Progenitor cell of endocrine pancreas (in vitro differentiated cells): ENCODE measurements at places on chromosomes 3 and 15.

- no peak for DNase-seq
Measured at GRCh38 chr15:90191794-90192509, 9.2 kb upstream of the SEMA4B start.

GRCh38 chr3:42159706-42160472 lies 68.7 kb downstream of the TRAK1 start:
- peak; percentile 50 for DNase-seq

GRCh38 chr3:195450731-195451229 lies 8.0 kb upstream of the ACAP2 start:
- no peak for DNase-seq

DNA sequence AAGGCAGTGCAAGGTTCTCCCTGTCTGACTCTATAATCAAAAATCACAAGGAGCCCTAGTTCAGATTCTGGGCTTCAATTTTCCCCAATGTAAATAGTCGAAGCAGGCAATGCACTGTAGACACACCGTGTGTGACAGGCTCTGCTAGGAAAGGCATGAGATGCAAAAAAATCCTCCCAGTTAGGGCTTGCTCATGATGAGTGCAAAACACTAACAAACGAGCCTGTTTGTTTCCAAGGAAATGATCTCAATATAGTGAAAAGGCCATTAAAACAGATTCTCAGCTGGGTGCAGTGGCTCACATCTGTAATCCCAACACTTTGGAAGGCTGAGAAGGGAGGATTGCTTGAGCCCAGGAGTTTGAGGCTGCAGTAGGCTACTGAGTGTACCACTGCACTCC lies 55.7 kb downstream of the UMPS start:
- no peak for DNase-seq

- no peak for DNase-seq
Measured at GRCh38 chr3:138399766-138400165, 34.6 kb upstream of the ESYT3 start.
